ENCODE measurements at places on chromosomes 5 and 9. TPM values are rescaled to one million over a fixed set of nuclear protein-coding genes. Genes with fewer than 3 reads are reported as not detected.

GRCh38 chr9:28197653-28198052 is 624.4 kb upstream of the C9orf72 start:
- H3K36me3 ChIP-seq, result no peaks in the 10 kb centered on the region
- no peak overlapping the region for H3K27ac ChIP-seq
- H3K4me1 ChIP-seq, result no peaks in the 10 kb centered on the region
- no peak overlapping the region for H3K4me3 ChIP-seq

- H3K4me3 ChIP-seq, result no peak overlapping the region
- no peak overlapping the region for H3K27ac ChIP-seq
- no peaks in the 10 kb centered on the region for H3K36me3 ChIP-seq
- H3K27me3 ChIP-seq, result peaks cover 1% of the 10 kb centered on the region
- no peak for DNase-seq
These were observed 369.0 kb downstream of the MAT2B start for GRCh38 chr5:163874431-163874830.

DNA sequence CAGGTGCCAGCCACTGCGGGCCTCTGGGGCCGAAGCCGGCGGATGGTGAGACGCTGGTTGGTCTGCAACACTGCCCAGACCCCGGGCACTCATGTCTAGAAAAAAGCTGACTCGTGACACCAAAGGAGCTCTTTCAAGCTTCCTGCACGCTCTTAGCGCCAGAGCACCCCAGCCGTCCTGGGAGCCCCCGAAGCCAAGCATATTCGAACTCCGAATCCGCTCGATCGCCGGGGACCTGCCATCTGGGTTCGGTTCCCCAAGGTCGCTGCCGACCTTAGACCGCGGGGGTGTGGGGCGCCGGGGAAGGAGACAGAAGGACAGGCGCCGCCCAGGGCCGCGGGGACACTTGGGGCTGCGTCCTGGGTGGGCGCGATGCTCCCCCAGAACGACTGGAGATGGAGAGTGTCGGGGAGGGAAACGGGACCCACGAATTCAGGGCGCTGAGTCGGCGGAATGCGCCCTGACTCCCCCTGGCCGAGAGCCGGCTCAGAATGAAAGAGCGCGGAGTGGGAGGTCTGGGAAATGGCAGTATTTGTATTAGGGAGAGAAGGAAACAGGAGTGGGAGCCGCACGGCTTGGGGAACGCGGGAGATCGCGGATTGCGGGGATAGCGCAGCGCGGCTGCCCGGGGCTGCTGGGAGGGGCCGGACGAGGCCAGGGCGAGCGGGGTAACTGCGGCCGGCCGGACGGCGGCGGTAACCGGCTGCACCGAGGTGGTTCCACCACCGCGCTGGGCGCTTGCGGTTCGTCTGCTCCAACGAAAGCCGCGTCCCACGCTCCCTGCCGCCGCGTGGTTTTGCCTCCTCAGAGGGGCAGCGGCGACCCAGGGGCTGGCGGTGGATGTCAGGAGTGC is 20.1 kb upstream of the MARCHF6 start:
- peaks cover 31% of the 10 kb centered on the region for H3K4me1 ChIP-seq
- peak; percentile 52 for DNase-seq
- peak overlapping the region; percentile 92 for H3K27ac ChIP-seq

DNA sequence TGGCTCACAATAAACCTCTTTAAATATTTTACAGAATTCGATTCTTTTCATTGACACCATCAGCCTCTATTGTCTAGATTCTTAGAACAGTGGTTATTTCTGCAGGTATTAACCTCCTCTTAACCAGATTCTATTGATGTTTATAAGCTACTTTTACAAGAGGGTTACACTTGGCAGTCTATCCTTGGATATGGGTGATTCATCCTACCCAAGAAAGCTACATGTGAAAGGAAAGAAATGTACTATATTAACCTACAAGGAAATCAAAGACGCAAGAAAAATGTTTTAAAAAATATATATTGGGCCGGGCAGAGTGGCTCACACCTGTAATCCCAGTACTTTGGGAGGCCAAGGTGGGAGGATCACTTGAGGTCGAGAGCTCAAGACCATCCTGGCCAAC is 16.7 kb downstream of the SLC25A25 start:
- no peak for DNase-seq
- no peak overlapping the region for H3K27ac ChIP-seq
- no peaks in the 10 kb centered on the region for H3K27me3 ChIP-seq
- no peaks in the 10 kb centered on the region for H3K36me3 ChIP-seq
- H3K4me1 ChIP-seq, result no peaks in the 10 kb centered on the region
- no peak overlapping the region for H3K4me3 ChIP-seq

DNA sequence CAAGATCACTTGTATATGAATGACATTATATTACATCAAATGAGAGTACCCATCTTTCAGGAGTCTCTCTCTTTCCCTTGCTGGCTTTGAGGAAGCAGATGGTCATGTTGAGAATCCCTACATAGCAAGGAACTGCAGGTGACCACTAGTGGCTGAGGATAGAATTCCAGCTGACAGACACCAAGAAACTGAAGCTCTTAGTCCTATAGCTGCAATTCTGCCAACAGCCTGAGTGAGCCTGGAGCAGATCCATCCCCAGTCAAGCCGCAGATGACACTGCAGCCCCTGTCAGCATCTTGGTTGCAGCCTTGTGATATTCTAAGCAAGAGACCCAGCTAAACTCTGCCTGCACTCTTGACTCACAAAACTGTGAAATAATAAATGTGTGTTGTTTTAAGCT is 531.5 kb downstream of the CSNK1G3 start:
- H3K4me1 ChIP-seq, result no peaks in the 10 kb centered on the region
- no peak for DNase-seq
- no peaks in the 10 kb centered on the region for H3K27me3 ChIP-seq
- H3K4me3 ChIP-seq, result no peak overlapping the region

DNA sequence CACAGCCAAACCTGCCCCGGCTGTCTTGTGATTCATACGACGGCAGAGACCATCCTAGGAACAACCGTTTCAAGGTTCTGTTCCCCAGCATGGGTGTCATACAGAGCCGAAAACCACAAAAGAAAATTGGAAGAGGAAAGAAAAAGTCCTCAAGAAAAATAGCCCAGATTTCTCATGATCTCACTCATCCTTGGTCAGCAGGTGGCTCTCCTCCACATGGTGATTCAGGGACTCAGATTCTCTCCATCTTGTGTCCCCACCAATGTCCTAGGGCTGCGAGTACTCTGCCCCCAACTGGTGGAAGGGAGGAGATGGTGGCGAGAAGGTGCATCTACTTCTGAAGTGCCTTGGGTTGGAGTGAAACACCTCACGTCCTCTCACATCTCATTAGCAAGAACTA is 25.6 kb downstream of the PDZD2 start:
- no peaks in the 10 kb centered on the region for H3K36me3 ChIP-seq
- no peak for DNase-seq
- H3K27me3 ChIP-seq, result no peaks in the 10 kb centered on the region
- no peak overlapping the region for H3K4me3 ChIP-seq
- H3K4me1 ChIP-seq, result no peaks in the 10 kb centered on the region
- H3K27ac ChIP-seq, result no peak overlapping the region

GRCh38 chr5:62111428-62111827 is 194.6 kb upstream of the KIF2A start:
- H3K36me3 ChIP-seq, result no peaks in the 10 kb centered on the region
- DNase-seq, result no peak
- H3K4me1 ChIP-seq, result no peaks in the 10 kb centered on the region
- H3K27me3 ChIP-seq, result no peaks in the 10 kb centered on the region

DNA sequence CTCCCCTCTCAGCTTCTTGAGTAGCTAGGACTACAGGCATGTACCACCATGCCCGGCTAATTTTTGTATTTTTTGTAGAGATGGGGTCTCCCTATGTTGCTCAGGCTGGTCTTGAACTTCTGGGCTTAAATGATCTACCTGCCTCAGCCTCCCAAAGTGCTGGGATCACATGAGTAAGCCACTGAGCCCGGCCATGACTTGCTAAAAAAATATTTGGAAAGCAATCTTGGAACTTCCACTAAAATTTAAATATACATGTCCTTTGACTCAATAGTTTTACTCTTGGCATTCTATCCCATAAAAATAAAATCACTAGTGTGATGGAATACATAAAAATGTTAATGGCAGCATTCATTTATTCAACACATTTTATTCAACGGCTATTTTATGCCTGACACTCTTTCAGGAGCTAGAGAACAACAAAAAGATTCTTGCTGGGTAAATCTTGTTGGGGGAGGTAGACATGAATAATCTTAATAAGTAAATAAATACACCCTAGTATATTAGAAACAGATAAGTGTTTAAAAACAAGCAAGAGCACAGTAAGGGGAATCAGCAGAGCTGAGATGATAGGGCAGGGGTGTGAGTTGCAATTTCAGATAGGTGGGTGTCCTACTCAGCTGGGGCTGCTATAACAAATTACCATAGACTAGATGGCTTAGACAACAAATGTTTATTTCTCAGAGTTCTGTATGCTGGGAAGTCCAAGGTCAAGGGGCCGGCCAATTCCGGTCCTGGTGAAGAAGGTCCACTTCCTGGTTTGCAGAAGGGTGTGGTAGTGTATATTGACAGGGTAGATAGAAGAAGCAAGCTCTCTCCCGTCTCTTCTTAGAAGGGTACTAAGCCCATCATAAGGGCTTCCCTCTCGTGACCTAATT is 50.7 kb downstream of the KCNV2 start:
- H3K27me3 ChIP-seq, result no peaks in the 10 kb centered on the region
- H3K4me3 ChIP-seq, result no peak overlapping the region

GRCh38 chr9:37963936-37964739 is 60.2 kb upstream of the SLC25A51 start:
- peak overlapping the region; percentile 21 for H3K27ac ChIP-seq
- no peak for DNase-seq
- H3K36me3 ChIP-seq, result no peaks in the 10 kb centered on the region
- no peak overlapping the region for H3K4me3 ChIP-seq

DNA sequence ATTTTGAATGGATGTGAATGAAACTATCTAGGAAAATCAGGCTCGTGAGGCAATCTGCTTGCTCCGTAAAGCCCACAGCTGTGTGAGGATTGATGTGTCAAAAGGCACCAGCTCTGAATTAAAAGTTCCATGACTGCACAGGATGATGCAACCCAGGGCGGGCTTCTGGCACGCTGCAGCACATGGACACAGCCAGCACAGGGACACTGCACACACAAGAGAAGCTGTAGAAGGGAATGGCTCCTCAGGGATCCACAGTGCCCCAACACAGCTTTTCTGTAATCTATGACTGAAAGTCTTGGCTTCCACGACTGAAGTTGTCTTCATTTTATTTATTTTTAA is 151.0 kb downstream of the GCNT1 start:
- H3K27me3 ChIP-seq, result no peaks in the 10 kb centered on the region
- H3K4me1 ChIP-seq, result no peaks in the 10 kb centered on the region
- peak; percentile 48 for DNase-seq
- H3K27ac ChIP-seq, result no peak overlapping the region
- no peaks in the 10 kb centered on the region for H3K36me3 ChIP-seq

DNA sequence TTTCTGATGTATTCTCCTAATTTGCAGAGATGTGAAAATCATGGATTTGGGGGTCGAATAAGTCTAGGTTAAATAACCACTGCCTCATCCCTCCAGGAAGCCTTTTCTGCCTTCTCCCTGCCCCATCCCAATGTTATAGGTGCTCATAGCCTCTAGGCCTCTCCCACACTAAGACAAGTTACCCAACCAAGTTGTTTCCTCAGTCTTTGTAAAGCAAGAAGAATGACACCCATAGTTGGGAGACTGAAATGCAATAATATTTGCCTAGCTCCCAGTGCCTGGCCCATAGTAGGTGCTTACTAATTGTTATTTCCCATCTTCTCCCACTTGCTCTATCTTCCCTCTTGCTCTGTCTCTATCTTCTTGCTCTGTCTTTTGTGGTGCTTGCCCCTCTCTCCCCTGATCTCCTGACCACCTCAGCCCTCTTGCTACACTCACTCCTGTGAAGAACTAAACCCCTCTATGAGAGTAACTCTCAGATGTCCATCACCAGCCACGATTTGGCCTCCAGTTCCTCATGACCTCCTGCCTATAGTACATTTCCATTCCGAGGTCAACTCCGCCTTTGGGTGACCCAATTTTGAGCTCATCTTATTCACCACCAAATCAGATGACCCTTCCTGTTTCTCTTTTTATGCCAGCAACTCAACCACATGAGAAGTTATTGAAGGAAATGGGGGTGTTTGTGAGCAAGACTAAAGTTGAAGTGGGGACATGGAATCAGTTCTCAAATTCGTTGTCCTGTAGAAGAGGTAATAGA is 7.0 kb downstream of the AFAP1L1 start:
- no peak overlapping the region for H3K4me3 ChIP-seq
- H3K27me3 ChIP-seq, result no peaks in the 10 kb centered on the region
- no peak for DNase-seq
- H3K36me3 ChIP-seq, result no peaks in the 10 kb centered on the region

DNA sequence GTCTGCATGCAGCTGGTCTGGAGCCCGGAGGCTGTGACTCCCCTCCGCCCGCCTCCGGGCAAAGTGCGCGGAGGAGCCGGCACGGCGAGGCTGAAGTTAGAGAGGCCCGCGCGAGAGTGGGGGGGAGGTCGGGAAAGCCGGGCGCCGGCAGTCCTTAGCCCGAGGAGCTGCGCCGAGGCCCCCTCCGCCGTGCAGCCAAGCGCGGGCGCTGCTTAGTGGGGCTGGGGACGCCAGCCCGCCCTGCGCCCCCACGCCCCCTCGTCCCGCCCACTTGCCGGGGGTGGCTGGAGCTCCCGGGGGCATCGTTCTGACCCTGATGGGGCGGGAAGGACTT is 403 bp downstream of the NINJ1 start:
- H3K36me3 ChIP-seq, result no peaks in the 10 kb centered on the region
- DNase-seq, result peak; percentile 68
- H3K4me3 ChIP-seq, result peak overlapping the region; percentile 68
- H3K27me3 ChIP-seq, result no peaks in the 10 kb centered on the region

GRCh38 chr5:820245-820644 is 30.5 kb downstream of the ZDHHC11 start:
- no peaks in the 10 kb centered on the region for H3K27me3 ChIP-seq
- no peak for DNase-seq
- H3K36me3 ChIP-seq, result no peaks in the 10 kb centered on the region
- no peak overlapping the region for H3K27ac ChIP-seq
- peaks cover 9% of the 10 kb centered on the region for H3K4me1 ChIP-seq

- H3K27ac ChIP-seq, result no peak overlapping the region
- no peak for DNase-seq
- H3K4me3 ChIP-seq, result no peak overlapping the region
These were observed 4.2 kb downstream of the SCGB3A2 start for GRCh38 chr5:147882586-147883313.

DNA sequence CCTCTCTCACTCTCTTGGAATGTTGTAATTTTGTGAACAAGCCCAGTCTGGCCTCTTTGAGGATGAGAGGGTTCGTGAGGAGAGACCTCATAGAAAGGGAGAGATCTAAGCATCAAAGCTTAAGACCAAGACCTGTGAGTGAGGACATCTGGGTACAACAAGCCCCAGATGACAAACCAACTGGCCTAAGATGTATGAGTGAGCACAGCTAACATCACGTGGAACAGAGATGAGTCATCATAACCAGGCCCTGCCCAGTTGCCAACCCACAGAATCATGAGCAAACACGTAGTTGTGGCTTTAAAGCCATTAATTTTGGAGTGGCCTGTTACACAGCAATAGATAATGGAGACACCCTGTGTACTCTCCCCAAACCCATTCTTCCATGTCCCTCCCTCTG is 439.1 kb upstream of the KIF2A start:
- H3K27ac ChIP-seq, result no peak overlapping the region
- no peaks in the 10 kb centered on the region for H3K4me1 ChIP-seq
- no peaks in the 10 kb centered on the region for H3K36me3 ChIP-seq
- DNase-seq, result no peak

Gene SCGB3A2
- not detected for total RNA-seq

Gene PRRT1B
- 1.3 TPM for total RNA-seq

Gene PCDHGA10
- total RNA-seq, result 3.9 TPM
